ENCODE measurements at places on chromosomes 4 and X. TPM values are rescaled to one million over a fixed set of nuclear protein-coding genes. Genes with fewer than 3 reads are reported as not detected.

DNA sequence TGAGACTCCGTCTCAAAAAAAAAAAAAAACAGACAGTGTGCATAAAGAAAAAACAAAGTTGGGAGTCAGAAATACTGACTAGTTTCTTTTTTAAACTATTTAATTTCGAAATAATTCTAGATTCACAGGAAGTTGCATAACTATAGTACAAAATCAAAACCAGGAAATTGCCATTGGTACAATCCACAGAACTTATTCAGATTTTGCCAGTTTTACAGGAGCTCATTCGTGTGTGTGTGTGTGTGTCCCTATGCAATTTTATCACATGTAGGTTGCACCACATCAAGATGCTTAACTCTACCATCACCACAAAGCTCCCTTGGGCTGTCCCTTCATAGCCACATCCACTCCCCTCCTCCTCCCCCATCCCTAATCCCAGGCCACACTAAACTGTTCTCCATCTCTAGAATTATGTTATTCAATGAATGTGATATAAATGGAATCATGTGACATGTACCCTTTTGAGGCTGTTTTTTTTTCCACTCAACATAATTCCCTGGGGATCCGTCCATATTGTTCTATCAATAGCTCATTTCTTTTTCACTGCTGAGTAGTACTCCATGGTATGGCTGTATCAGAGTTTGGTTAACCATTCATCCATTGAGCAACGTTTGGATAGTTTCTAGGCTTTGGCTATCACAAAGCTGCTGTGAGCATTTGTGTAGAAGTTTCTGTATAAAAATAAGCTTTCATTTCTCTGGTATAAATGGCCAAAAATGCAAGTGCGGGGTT, 16.3 kb upstream of the DDX3X start:
- H3K4me3 ChIP-seq: no peak overlapping the region
- H3K4me1 ChIP-seq: no peaks in the 10 kb centered on the region
- H3K36me3 ChIP-seq: no peaks in the 10 kb centered on the region
- no peak for DNase-seq

Gene GLRB
- not detected for total RNA-seq

- peak overlapping the region; percentile 87 for H3K27ac ChIP-seq
- DNase-seq: peak; percentile 30
- peaks cover 2% of the 10 kb centered on the region for H3K36me3 ChIP-seq
Measured at GRCh38 chr4:26130841-26131432, 189.9 kb upstream of the RBPJ start.

Gene PDCL2
- total RNA-seq: not detected

GRCh38 chrX:70916754-70917153, 8.2 kb upstream of the TEX11 start:
- H3K36me3 ChIP-seq: no peaks in the 10 kb centered on the region
- no peak overlapping the region for H3K27ac ChIP-seq
- H3K4me1 ChIP-seq: no peaks in the 10 kb centered on the region
- peaks cover under 1% of the 10 kb centered on the region for H3K27me3 ChIP-seq
- no peak for DNase-seq
- no peak overlapping the region for H3K4me3 ChIP-seq

GRCh38 chr4:176549161-176549865, 229.5 kb downstream of the SPCS3 start:
- H3K27ac ChIP-seq: no peak overlapping the region
- H3K4me3 ChIP-seq: no peak overlapping the region
- no peaks in the 10 kb centered on the region for H3K36me3 ChIP-seq
- H3K4me1 ChIP-seq: no peaks in the 10 kb centered on the region

DNA sequence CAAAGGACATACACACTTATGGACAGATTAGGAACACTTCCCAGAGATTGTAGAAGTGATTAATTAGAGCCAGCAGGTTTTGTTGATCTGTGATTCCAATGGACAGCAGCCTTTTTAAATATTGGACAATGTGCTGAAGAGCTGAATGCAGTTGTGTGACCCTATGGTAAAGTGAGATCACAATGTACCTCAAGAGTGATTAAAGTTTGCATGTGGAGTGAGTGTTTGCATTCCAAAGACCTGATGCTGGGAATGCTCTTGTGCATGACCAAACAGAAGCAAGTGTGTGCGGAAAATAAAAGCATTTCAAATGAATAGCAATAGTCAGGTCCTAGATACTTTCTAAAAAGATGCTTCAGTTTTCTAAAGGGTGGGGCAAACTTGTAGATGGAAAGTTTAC, 154.1 kb downstream of the BANK1 start:
- no peaks in the 10 kb centered on the region for H3K4me1 ChIP-seq
- H3K36me3 ChIP-seq: no peaks in the 10 kb centered on the region
- DNase-seq: no peak
- H3K27ac ChIP-seq: no peak overlapping the region
- no peak overlapping the region for H3K4me3 ChIP-seq

- no peak overlapping the region for H3K27ac ChIP-seq
- peaks cover 43% of the 10 kb centered on the region for H3K27me3 ChIP-seq
- peaks cover 2% of the 10 kb centered on the region for H3K36me3 ChIP-seq
- peaks cover 10% of the 10 kb centered on the region for H3K4me1 ChIP-seq
- H3K4me3 ChIP-seq: no peak overlapping the region
Measured at GRCh38 chr4:152996111-152996571, 60.0 kb downstream of the FHDC1 start.

DNA sequence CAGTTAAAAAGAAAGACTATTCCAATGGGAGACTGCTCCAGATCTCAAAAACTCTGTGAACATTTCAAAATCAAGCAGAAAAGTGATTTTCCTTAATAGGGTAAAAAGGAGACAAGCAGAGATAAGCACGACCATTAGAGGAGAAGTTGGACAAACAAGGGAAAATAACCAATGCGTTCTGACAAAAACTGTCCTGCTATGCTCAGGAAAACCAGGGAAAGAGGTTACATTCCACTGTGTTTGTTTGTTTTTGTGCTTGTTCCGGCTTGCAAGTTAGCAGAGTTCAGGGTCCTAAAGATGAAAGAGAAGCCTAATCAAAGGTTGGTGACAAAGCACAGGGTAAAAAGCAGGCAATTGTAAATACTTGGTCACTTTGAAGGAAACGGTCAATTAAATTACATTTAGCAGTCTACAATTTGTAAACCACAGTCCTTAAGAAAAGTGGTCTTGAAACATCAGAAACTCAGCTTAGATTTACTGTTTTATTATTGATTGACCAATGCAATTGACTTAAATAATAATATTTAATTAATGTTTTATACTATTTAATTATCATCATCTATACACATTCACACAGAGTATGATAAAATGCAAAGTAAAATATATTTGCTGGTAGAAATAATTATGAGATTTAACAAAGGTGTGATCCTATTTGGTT, 186.2 kb upstream of the CPXCR1 start:
- DNase-seq: no peak
- no peaks in the 10 kb centered on the region for H3K27me3 ChIP-seq
- H3K27ac ChIP-seq: no peak overlapping the region
- H3K4me1 ChIP-seq: no peaks in the 10 kb centered on the region
- H3K36me3 ChIP-seq: no peaks in the 10 kb centered on the region
- no peak overlapping the region for H3K4me3 ChIP-seq

- H3K27me3 ChIP-seq: peaks cover 37% of the 10 kb centered on the region
- peaks cover 7% of the 10 kb centered on the region for H3K4me1 ChIP-seq
- H3K36me3 ChIP-seq: peaks cover 2% of the 10 kb centered on the region
- no peak overlapping the region for H3K27ac ChIP-seq
- H3K4me3 ChIP-seq: no peak overlapping the region
Measured at GRCh38 chr4:145722561-145722960, 42.6 kb downstream of the C4orf51 start.

DNA sequence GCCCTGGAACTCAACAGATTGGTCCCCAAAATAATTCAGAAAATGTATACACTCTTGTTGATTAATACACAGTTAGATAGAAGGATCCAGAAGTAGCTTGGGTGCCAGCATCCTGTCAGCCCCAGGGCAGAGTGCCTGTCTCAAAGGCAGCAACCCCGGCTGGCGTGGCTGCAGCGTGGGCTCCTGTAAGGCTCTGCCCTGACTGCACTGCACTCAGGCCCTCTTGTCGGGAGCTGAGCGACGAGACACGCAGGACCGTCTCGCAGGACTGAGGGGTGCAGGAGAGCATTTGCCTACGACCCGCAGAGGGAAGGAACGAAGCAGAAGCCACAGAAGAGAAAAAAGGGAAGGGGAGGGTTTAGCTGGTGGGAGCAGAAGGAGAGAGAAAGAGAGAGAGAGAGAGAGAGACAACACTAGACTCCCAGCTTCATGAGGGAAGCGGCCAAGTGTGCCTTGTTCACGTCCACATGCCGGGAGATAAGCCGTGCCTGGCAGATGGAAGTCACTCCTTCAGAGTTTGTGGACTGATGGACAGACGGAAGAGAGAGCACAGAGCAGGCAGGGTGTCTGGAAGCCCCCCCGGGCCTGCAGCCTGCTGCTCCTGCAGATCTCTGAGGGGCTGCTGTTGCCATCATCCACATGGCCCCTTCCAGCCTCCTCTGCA, 38.7 kb upstream of the HELT start:
- H3K4me1 ChIP-seq: no peaks in the 10 kb centered on the region
- no peak for DNase-seq
- peaks cover 20% of the 10 kb centered on the region for H3K27me3 ChIP-seq
- no peak overlapping the region for H3K4me3 ChIP-seq

Gene SPOCK3
- total RNA-seq: not detected

Gene PRIMPOL
- total RNA-seq: 9.5 TPM

GRCh38 chr4:64014647-64015046, 394.6 kb downstream of the TECRL start:
- no peaks in the 10 kb centered on the region for H3K36me3 ChIP-seq
- H3K4me1 ChIP-seq: no peaks in the 10 kb centered on the region
- no peak for DNase-seq

Gene USP27X
- 3.5 TPM for total RNA-seq

- DNase-seq: no peak
- H3K36me3 ChIP-seq: no peaks in the 10 kb centered on the region
- H3K4me1 ChIP-seq: no peaks in the 10 kb centered on the region
- no peaks in the 10 kb centered on the region for H3K27me3 ChIP-seq
Measured at GRCh38 chr4:19850909-19851308, 400.8 kb upstream of the SLIT2 start.

Gene CA5B
- total RNA-seq: 59.2 TPM

DNA sequence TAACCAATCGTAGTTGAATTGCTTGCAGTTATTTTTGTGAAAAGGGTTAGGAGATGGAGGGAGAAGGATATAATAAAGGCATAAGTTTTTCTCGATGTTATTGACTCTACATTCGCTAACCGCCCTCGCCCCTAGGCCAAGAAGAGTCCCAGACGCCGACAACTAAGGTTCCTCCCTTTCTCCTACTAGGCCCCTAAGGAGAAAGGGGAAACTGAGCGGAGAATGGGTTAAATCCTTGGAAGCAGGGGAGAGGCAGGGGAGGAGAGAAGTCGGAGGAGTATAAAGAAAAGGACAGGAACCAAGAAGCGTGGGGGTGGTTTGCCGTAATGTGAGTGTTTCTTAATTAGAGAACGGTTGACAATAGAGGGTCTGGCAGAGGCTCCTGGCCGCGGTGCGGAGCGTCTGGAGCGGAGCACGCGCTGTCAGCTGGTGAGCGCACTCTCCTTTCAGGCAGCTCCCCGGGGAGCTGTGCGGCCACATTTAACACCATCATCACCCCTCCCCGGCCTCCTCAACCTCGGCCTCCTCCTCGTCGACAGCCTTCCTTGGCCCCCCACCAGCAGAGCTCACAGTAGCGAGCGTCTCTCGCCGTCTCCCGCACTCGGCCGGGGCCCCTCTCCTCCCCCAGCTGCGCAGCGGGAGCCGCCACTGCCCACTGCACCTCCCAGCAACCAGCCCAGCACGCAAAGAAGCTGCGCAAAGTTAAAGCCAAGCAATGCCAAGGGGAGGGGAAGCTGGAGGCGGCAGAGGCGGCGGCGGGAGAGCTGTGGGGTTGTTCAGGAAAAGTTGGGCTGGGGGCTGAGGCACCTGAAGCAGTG, 5.9 kb downstream of the ATOH1 start:
- H3K27me3 ChIP-seq: peaks cover 69% of the 10 kb centered on the region
- peaks cover 3% of the 10 kb centered on the region for H3K4me1 ChIP-seq
- peaks cover 2% of the 10 kb centered on the region for H3K36me3 ChIP-seq
- H3K4me3 ChIP-seq: no peak overlapping the region
